Effector memory CD8-positive, alpha-beta T cell (primary cell): ENCODE measurements at places on chromosomes 16 and 17.

DNA sequence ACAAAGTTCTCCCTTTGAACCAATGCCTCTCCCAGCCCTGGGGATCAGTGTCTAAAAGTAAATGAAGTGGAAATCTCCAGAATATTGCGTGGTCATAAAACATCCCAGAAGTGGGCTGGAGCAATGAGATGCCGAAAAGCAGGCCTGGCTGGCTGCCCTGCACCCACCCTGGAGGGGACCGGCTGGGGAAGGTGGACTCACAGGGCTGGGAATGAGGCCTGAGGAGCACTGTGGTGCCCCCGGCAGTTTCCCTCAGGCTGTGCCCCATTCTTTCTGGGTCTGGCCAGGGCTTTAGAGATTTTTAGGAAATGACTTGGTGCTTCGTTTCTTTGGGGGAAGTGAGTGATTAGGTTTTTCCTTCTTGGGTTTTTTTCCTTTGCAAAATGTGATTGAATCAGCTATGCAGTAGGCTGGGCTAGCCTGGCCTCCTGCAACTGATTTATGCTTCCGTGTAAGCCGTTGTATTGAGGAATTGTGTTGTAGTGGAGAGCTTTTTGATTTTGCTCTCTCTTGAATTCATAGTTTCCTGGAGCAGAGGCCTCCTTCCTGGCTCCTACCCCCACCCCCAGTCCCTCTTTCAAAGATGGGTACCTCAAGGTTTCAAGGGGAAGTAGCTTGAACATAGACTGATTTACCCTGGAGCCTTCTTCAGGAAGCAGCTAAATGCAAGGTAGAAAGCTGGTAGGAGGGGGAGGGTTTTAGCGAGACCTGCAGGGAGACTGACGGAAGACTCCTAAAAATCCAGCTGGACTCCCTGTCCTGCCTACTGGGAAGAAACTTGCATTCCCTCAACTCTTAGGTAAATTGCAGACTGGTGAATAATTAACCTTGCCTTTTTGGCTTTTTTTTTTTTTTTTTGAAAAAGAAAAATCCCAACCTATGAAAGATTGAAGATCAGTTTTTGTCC, 170.2 kb downstream of the RAB11FIP4 start:
- no peak for DNase-seq

GRCh38 chr16:67667453-67667816, 821 bp downstream of the C16orf86 start:
- no peak for DNase-seq

- no peak for DNase-seq
Measured at GRCh38 chr17:18280249-18280648, 19.8 kb downstream of the MIEF2 start.

GRCh38 chr16:86396901-86397311, 113.4 kb upstream of the FOXF1 start:
- DNase-seq, result no peak

GRCh38 chr17:68306819-68307218, 15.5 kb downstream of the ARSG start:
- DNase-seq, result no peak

DNA sequence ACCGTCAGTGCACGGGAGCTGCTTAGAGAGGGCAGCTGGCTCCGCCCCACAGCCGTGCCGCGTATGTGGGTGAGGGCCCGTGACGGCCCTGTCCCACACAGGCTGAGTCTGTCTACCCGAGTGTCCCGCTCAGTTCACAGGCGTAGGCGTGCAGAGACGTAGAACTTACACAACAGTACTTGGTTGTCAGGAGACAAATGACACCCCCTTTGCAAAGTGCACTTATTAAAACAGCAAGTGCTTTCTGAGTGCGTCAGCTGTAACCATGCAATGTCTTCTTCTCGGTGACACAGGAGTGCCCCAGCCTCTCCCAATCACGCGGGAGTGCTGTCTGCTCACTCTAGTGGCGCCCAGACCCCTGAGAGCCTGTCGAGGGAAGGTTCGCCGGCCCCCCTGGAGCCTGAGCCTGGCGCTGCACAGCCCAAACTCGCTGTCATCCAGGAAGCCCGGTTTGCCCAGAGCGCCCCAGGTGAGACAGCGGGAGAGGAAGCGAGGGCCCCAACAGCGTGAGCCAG, 64.2 kb downstream of the FOXK2 start:
- DNase-seq, result peak; percentile 16

- DNase-seq, result no peak
Measured at GRCh38 chr16:53112015-53112414, 57.2 kb downstream of the CHD9 start.

DNA sequence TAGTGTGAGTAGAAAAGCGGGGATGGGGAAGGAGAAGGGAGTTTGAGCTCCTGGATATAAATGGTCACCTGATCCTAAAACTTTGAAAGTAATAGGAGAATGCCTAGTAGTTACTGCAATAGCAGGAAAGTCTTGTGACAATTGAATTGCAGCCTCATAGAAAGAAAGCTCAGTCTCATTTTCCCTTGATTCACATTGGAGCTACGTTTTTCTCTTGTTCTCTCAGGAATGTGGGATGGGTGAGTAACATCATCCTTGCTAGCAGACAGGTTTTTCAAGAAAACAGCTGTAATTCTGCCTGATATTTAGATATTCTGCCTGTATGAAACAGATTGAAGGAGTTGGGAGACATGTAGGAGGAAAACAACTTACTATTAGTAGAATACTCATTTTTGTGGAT, 25.3 kb downstream of the SF3B3 start:
- no peak for DNase-seq

DNA sequence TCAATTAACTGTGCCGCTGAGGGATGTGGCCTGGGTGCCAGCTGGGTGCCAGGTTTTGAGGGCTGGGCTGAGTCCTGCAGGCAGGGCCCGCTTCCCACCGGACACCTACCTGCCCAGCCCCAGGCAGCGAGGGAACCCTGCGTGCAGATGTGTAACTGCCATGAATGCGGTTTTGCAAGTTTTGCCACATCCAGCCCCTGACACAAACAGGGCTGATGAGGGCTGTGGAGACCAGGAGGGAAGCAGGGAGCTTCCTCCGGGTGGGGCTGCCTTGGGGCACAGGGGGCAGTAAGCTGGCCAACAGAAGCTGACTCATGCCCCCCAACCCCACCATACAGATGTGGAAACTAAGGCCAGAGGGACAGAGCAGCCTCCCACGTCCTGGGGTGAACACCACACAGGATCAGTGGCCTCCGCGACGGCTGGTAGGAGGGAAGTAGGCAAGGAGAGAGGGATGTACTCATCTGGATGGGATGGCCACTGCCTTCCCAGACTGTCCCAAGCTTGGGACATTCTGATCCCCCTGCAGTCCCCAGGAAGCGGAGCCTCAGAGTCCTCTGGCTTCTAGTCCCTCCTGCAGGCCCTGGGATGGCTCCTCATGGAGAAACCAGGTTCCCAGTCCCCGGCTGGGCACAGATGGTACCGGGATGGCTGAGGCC, 1.6 kb downstream of the UBALD1 start:
- no peak for DNase-seq

DNA sequence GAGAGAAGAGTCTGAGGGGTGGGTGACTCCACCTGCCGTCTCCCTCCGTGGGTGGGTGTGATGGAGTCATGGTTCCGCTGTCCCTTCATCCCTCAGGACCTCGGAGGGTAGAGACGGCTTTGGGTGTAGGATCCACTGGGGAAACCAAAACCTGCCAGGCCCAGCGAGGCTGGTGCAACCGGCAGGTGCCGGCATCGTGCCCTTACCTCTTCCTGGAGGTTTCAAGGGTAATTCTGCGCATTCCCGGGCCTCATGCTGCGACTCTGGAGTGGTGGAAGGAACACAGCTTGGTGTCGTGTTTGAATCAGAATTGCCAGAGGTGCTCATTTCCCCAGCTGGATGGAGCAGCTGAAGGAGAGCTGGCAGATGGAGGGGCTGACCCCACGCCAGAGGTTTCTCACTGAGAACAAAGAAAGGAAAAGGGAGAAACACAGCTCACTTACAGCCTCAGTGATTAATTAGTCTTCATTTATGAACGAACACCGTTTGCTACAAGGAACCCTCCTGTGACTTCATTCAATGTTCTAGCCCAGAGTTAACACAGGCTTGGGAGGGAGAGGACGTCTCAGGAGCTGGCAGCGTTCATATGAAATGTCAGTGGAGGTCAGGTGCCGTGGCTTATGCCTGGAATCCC, 16.3 kb upstream of the ATP2A3 start:
- no peak for DNase-seq

DNA sequence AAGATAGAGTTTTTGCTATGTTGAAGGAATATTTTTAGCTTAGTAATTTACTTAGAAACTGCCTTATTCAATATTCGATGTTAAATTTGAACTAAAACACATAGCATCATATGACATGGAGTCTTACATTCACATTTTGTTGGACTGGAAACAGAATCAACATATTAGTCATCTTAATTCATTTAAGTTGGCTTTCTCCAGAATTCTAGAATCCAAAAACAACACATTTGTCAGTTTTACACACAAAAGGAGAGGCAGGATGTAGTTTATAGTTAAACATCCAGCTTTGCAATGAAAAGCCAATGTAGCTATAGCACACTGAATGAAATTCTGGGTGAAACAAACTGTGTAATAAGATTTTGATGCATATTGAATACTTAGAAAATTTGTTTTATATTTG, 43.3 kb downstream of the WWOX start:
- no peak for DNase-seq

DNA sequence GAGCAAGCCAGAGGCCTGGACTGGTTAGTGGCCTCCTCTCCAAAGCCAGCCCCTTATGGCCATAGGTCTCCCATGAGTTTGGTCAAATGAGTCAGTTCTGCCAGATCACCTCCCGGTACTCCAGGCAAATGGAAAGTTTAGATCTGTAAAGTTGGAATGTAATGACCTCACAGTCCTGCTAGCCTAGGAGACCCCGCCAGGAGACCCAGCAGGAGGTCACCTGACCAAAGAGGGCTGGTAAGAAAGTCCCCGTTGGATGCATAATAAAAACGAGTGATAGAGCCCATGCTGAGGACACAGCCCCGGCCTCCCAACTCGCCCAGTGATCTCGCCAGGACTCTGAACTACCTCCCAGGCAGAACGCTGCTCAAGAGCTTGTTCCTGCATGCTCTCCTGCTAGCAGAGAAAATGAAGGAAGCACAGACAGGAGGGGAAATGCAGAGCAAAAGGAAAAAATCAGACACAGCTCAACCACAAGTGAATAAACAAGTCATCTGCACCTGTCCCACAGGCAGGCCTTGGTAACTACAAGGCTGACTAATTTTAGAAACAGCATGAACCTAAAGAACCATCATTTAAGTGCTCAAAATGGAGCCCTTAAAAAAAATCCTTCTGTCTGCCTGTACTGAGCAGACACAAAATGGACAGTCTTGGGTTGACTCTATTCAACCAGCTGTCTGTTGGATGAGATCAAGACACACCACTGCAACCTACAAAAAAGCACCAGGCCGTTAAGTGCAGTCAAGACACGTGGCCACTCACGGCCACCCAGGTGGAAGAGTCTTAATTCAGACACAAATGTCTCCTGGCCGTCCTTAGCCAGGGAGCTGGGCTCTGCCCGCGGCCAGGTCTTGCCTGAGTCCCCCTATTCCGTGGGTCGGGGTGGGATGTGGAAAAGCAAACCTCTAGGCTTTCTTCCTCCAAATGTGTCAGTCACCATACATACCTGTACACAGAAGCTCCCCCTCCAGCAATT, 9.2 kb downstream of the CDIP1 start:
- DNase-seq, result no peak

- DNase-seq, result no peak
Measured at GRCh38 chr17:39402890-39403605, 1.6 kb upstream of the FBXL20 start.

GRCh38 chr16:4244254-4245076, 2.6 kb upstream of the SRL start:
- DNase-seq, result no peak

DNA sequence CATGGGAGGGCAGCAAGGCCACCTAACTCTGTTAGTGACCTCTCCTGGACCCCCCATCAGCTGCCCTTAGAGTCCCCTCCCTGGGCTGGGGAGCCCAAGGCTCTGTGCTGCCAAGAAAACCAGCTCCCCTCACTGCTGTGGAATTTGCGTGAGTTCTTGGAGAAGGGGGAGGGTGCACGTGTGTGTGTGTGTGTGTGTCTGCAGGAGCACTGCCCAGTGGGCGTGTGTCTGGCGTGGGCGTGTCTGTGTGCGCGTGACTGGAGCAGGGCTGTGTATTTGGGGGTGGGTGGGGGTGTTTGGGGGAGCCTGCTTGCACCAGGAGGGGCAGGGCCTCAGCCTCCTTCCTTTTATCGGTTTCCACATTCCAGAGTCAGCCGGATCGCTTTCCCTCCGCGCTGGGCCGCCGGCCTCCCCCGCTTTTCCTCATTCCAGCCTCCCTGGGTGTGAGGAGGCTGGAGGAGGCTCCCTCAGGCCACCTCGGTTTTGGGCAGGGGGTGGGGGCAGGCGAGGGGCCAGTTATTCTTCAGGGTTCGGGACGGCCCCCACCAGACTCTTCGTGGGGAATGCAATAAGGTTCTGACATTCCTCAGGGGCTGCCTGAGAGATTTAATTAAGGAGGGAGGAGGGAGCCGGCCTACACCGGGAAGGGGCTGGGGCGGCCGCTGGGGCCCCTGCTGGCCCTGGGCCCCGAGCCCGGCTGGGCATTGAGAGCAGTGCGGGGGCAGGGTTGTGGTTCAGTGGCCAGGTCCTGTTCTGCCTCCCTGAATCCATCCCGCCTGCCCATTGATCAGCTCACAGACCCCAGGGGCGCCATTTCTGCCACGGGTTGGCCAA, 2.5 kb downstream of the VASN start:
- DNase-seq, result no peak

- DNase-seq, result no peak
Measured at GRCh38 chr16:79897453-79898146, 297.1 kb upstream of the MAF start.

GRCh38 chr17:48551596-48552465, 6.9 kb upstream of the HOXB2 start:
- DNase-seq, result no peak

DNA sequence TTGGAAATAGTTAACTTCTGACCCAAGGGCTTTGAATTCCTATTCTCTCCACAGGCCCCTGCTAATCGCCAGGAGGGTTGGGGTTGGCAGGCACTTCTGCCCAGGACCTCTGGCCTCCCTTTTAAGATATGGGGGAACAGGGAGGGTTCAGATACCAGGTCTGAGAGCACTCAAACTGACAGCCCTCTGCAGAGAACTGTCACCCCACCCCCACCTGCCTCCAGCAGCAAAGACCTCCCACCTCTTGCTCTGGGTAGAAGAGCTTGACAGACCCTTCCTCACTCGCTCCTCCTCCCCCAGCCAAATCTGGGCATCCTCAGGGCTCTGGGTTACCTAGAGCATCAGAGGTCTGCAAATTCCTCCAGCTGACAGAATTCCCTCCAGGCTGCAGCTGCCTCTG, 11.6 kb downstream of the CDH3 start:
- no peak for DNase-seq

DNA sequence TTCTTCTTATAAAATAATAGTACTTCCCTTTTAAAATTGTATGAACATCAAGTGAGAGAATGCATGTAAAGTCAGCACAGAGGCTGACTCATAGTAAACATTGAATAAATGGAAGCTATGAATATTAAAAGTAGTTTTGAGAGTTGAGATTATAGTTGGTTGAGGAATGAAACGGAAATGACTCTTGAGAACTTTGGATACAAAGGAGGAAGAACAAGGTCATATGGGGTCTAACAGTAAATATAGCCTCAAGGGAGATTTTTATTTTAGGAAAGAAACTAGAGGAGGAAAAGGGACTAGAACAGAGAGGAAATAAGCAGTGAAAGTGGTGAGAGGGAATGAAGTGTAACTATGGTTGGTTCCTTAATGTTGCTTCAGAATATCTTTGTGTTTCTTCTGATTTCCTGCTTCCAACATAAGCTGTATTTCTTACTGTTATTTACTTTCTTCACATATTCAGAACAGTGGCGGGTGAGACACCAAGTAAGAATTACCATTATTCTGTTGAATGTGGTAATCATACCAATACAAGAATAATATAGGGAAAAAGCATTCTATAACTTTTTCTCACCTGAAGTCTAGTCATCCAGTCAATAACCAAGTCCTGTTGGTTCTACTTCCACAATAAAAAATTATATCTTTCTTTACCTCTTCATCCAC, 165.1 kb downstream of the CHD9 start:
- no peak for DNase-seq
